ENCODE measurements at places on chromosomes 1 and 21.
A peak's percentile ranks its signal among the peaks of the same experiment; 100 is the strongest.

- no peak for DNase-seq
Observed at GRCh38 chr1:152141971-152142584, 16.9 kb downstream of the RPTN start.

GRCh38 chr1:32626176-32626575 lies 24.2 kb downstream of the ZBTB8OS start:
- DNase-seq: no peak

- DNase-seq: no peak
Observed at GRCh38 chr1:98565951-98566350, 95.6 kb upstream of the SNX7 start.

DNA sequence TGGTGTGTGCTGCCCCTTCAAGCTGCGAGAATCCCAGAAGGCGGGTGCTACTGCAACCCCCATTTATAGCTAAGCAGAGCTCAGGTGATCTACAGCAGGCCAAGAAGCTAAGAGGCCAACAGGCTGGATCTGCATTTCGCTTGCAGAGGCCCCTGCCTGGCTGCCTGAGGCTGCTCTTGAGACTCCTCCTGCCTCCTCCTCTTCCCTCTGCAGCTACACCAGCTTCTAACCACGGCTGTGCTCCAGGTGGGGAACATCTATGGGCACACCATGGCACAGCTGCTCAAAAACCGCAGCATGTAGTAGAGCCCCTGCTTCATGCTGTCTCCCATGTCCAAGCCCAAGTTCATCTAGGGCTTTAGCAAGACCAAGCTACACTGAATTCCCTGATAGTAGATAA lies 72.9 kb upstream of the ZNF678 start:
- DNase-seq: no peak

- DNase-seq: peak; percentile 88
Observed at GRCh38 chr1:201888282-201889089, at the start of gene SHISA4. TSS of gene SHISA4 (plus strand) at chr1:201888898. CDS start at chr1:201888995, 97 bp downstream.

- DNase-seq: no peak
Observed at GRCh38 chr1:214136324-214136919, 144.5 kb upstream of the SMYD2 start.

DNA sequence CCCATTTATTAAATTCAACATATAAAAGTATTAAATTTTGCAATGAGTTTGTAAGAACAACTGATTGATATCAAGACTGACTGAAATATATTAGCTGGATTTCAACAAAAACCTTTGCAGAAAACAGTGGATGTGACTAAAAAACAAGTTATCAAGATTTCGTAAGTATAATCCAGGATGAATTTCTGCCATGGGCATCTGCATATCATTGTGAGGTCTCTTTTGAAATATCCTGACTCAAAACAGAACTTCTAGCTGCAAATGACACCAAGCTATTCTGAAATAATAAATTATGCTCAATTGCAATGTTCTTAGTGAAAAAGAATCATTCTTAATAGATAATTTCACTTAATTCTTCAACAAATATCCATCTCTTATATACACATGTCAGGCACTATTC lies 52.6 kb downstream of the CD34 start:
- no peak for DNase-seq

- no peak for DNase-seq
Observed at GRCh38 chr1:76190749-76191424, 116.3 kb downstream of the ST6GALNAC3 start.

Data from Right ventricle myocardium inferior (tissue), 1 donor.